ENCODE measurements at places on chromosomes 2 and 18.

DNA sequence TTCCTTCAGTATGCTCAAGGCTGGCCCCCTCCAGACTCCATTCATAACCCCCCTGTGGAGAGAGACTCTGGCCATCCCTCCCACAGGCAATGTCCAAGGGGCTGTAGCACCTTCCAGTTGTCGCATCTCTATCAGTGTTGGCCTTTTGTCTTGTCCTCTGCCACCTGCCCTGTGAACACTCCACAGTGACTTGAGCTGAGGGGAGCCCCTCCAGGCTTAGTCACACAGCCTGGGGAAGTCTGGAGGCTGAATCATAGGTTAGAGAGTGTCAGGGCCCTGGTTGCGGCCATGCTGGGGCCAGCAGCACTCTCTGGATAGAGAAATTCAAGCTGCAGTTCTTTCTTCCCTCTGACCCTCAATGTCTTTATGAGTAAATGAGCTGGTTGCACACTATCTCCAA, 64.7 kb downstream of the GYPC start:
- DNase-seq: no peak

- DNase-seq: peak; percentile 36
These were observed 169.4 kb downstream of the SMAD7 start for GRCh38 chr18:48781163-48781987.

DNA sequence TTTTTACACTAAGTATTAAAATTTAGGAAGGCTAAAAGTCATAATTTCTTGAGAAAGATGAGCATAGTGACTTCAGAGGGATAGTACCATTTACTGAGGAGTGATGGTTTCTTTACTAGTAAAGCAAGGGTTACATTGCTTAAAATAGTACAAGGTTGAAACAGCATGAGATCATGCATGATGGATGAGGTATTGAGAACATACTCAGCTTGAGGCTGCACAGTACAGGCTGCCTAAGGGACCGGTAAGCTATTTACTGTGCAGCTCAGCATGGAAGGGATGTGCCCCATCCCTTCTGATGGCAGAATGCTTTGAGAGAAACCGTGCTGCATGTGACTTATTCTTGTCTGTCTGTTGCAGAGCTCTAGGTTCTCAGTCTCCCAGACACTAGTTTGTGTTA, 122.1 kb downstream of the EML6 start:
- no peak for DNase-seq

DNA sequence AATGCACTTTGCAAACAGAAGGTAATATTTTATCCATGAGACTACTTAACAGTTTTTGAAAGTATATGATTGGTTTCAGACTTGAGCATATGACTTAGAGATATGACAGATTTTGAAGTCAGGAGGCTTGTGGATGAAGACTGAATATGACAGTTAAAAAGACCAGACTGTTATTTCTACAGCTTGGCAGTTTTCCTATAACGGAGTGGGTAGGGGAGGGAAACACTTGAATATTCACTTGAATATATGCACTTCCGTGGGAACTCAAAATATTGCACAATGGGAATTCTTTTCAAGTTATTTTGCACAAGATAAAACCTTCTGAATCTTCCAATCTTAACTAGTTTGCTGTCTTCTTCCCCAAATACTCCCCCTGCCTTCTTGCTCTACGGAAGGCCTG, 64.6 kb upstream of the ACKR3 start:
- DNase-seq: no peak

DNA sequence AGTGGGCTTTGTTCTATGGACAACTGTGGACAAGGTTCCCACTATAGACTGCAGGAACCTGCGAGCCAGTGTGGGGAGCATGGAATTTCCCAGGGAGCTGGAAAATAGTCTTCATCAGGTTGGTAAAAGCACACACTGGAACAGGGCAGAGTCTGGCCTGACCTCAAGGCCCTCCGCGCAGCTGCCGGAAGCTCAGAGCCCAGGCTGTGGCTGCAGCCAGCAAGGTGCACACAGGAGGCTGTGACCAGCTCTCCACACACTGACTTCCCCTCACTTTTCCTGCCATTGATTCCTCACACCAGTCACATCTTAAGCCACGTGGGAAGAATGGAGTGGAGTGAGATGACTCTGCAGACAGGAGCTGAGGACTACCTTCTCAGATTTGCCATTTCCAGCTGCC, 19.1 kb downstream of the MAL start:
- DNase-seq: no peak

GRCh38 chr2:183991968-183992367, 606.4 kb upstream of the ZNF804A start:
- no peak for DNase-seq

DNA sequence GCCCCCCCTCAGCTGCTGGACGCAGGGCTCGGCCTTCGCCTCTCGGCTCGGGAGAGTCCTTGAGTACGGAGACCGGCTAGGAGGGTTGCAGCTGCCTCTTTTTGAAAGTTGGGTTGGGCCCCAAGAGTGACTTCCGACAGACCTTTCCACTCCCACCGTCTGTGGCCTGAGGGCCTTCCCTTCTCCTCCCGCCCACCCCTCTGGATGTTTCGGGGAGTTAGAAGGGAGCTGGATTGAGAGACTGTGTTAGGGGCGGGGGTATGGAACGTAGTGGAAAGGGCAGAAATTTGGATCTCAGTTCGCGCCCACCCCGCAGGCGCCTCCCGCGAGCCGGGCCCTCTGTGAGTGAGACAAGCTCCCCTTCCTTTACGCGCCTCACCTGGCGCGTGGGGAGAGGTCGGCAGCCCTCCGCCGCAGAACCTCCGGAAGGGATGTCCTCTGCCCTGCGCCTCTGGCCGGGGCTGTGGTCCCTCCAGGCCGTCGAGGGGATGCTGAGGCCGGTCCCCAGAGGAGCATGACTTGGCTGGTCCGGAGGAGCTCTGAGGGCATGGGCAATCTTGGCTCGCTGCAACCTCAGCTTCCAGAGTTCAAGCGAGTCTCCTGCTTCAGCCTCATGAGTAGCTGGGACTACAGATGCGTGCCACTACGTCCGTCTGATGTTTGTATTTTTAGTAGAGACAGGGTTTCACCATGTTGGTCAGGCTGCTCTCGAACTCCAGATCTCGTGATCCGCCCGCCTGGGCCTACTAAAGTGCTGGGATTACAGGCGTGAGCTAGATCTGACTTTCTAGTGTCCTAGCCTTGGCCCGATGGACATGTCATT, 15.9 kb downstream of the C2orf74 start:
- DNase-seq: no peak

DNA sequence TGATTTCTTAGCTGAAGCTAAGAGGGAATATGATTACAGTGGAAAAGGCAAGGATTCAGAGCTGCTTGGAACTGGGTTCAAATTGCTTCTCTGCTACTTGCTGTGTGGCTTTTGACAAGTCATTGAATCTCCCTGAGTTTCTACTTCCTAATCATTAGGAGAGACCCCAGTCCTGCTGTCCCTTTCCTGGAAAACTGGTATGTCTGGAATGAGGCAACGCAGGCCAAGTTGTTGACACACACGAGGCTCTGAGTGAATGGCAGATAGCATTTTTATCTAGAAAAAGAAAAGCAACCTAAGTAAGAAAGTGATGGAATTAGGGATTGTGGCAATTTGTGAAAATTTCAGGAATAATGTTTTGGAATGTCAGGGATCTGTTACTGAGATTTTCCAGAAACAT, 123.6 kb downstream of the LPIN1 start:
- DNase-seq: no peak

DNA sequence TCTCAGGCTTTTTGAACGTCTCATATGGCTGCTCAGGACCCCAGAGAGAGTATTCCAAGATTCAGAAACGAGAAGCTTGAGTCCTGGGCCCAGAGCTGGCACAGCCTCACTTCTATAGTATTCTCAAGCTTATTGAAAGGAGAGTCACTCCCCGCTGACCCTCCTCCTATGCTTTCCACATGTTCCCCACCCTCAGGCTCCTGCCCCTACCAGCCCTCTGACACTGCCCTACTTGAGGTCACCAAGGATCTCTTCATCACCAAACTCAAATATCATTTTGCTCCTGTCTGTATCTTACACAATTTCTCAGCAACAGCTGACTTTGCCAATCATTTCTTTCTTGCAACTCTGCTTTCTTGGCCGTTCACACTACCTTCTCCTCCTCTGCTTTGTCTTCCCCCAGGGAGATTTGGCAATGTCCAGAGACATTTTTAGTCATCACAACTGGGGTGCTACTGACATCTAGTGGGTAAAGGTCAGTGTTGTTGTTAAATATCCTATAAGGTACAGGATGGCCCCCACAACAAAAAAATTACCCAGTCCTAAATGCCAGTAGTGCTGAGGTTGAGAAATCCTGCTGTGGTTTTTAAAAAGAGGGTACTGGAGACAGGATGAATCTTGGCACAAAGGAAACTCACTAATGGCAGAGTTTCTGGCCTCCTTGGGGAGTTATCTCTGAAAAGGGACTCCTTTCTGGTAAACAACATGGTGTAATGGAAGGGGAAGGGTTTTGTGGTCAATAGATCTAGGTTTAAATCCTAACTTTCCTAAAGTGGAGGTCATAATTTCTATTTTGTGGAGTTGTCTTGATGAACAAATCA, 26.9 kb upstream of the INSIG2 start:
- no peak for DNase-seq

GRCh38 chr2:74029714-74030397, 45.1 kb downstream of the TET3 start:
- DNase-seq: no peak

GRCh38 chr2:9797681-9798556, 45.4 kb upstream of the TAF1B start:
- DNase-seq: no peak

GRCh38 chr2:172230889-172231401, 128.2 kb upstream of the DLX2 start:
- no peak for DNase-seq

DNA sequence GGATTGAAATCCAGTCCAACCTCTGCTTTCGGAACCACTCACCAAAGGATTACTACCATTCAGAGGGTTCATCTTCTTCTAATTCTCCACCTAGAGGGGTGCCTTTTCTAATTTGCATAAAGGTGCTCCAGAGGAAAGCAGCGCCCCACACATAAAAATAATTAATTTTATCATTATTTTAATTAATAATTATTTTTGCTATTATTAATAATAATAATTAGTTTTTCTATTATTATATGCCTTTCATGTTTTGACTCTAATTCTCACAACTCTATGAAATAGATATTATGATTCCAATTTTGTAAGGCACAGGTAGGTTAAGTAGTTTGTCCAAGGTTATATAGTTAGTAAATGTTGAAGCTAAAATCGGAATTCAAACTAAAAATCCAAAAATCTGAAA, 51.9 kb downstream of the UNC80 start:
- DNase-seq: no peak

GRCh38 chr2:95115418-95115817, 6.2 kb downstream of the MRPS5 start:
- peak; percentile 47 for DNase-seq

DNA sequence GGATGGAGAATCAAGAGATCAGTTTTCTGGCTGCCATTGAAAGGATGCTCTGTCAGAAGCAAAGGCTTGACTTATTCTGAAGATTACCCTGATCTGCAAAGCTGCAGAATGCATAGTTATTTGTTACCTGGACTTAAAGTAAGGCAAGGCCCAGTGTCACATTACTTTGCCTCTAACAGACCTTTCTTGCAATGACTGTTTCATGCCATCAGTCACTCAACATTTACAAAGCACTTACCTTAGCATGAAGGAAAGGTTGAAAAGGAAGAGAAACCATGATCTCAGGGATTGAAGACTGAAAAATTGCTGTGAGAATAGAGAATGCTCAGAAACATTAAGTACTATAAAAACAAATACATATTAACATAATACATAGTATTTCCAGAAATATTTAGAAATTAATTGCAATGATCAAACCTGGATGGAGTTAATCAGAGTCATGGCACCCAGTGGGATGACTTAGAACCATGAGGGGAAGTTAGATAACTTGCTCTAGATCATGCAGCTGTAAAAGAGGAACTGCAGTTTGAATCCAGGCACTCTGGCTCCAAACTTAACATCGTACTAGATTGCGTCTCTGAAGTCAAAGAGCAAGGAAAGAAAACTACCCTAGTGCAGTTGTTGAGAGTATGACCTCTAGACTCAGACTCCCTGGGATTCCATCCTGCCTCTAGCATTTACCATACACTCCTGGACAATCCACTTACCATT, 26.5 kb upstream of the FAM117B start:
- DNase-seq: no peak

GRCh38 chr2:2797797-2798196, 466.7 kb upstream of the MYT1L start:
- no peak for DNase-seq

GRCh38 chr2:48144777-48145176, 238.5 kb upstream of the FBXO11 start:
- peak; percentile 13 for DNase-seq

- no peak for DNase-seq
These were observed 33.1 kb upstream of the MBP start for GRCh38 chr18:77165503-77166188.

GRCh38 chr2:143162123-143162837, 33.1 kb downstream of the ARHGAP15 start:
- DNase-seq: peak; percentile 86

DNA sequence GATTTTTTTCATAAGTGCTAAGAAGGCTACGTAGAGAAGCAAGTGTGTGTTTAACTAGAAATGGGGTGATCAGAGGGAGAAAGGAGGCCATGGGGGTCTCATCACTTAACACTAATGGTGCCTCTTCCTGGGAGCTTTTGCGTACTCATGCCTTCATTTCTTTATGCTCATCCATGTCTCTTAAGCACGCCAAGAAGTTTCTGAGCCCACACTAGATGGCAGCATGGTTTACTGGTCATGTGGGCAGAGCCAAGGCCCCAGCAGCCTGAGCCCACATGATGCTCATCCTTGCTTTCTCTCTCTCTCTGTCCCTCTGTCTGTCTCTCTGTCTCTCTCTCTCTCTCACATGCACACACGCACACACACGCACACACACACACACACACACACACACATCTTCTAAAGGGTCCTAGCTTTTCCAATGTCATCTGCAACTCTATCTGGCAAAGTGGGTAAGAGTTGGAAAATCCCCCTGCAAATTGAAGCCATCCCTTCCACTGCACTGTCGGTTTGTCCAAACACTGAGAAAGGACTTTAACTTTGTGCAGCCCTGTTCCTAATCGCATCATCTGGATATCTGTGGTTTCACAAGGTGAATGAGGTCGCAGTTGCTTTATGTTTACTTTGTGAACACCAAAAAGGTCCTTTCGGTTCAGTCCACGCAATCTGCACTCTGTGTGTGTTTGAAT, 137.1 kb upstream of the CCDC68 start:
- DNase-seq: peak; percentile 57

GRCh38 chr2:64914247-64914646, 75.0 kb upstream of the SLC1A4 start:
- DNase-seq: no peak

GRCh38 chr2:14944562-14945346, 312.2 kb downstream of the LRATD1 start:
- DNase-seq: no peak

- DNase-seq: no peak
These were observed 36.0 kb upstream of the TEX51 start for GRCh38 chr2:126862730-126863129.
